ENCODE measurements at places on chromosomes 3 and 15. TPM values are rescaled to one million over a fixed set of nuclear protein-coding genes. Genes with fewer than 3 reads are reported as not detected.

SPPL2A gene
- 144 TPM for total RNA-seq

PLA2G4B gene
- total RNA-seq: 30.0 TPM

NR1I2 gene
- 1.2 TPM for total RNA-seq

SLC6A1 gene
- 4.0 TPM for total RNA-seq

DNA sequence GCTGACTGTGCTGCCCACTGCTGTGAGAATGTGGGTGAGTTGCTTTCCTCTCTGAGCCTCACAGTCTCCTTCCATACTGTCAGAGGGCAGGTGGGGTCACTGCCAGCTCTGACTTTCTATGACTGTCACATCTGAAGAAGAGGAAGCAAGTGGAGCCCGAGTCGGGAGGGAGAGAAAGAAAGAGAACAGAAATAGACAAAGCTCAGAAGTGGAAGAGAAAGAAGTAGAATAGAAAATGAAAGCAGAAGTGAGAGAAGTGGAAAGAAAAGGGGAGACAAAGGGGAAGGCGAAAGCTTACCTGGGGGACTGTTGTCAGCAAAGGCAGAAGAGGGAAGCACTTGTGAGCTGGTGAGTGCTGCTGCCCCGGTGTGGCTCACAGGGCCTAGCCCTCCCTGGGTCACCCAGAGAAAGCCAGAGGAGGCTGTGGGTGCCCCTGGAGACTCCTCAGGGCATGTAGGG is 57.9 kb downstream of the EPHB1 start:
- DNase-seq: no peak

GRCh38 chr3:194910414-194910984 is 224.8 kb downstream of the FAM43A start:
- DNase-seq: no peak

GRCh38 chr3:3675186-3675585 is 124.0 kb upstream of the LRRN1 start:
- no peak for DNase-seq

DNA sequence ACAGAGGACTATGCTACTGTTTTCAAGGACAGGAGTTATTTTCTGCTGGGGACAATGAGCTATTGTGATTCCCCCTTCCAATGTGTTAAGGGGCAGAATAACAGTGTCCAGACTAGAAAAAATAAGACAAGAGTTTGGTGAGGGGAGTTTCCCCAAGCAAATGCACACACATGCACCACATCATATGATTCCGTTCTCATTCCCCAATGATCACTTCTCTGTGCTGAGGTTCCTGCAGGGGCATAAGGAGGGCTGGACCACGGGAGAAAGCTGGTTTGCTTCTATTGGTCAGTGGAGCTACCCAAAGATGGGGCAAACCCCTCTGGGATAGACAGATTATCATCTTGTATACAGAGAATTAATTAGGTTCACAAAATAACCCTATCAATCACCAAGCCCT is 80.6 kb downstream of the RBPMS2 start:
- no peak for DNase-seq

- no peak for DNase-seq
These were observed 8.4 kb downstream of the PIGB start for GRCh38 chr15:55327387-55327786.

DNA sequence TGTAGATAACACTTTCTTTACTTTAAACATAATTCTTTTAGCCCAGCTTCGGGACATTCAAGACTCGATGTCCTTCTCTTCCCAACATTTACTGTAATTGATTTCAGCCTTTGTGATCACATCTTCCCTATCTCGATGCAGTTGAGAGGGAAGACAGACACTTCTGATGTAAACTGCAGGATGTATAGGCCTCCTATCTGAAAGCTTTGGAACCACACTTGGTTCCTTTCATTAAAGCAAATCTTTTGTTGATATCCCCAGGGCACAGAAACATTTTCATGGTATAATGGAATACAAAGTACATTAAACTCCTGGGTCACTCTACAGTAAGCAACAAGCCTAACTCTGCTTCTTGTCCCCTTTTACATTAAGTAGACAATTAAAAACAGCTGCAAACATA is 6.4 kb downstream of the GRM7 start:
- DNase-seq: no peak

GRCh38 chr3:60142009-60142408 is 1092.2 kb upstream of the CFAP20DC start:
- no peak for DNase-seq

GRCh38 chr15:67504056-67504455 is 16.9 kb upstream of the C15orf61 start:
- DNase-seq: no peak
